ENCODE measurements at places on chromosomes 2 and 18.
A peak's percentile ranks its signal among the peaks of the same experiment; 100 is the strongest.

- DNase-seq = peak; percentile 79
Measured at GRCh38 chr2:232292395-232293154, 86.0 kb upstream of the ALPP start.

- no peak for DNase-seq
Measured at GRCh38 chr2:10885094-10885860, 26.5 kb upstream of the KCNF1 start.

GRCh38 chr2:232444409-232445148 lies 11.4 kb upstream of the ALPI start:
- peak; percentile 75 for DNase-seq

- no peak for DNase-seq
Measured at GRCh38 chr2:120298173-120298835, 45.7 kb downstream of the RALB start.

- DNase-seq = no peak
Measured at GRCh38 chr2:177545981-177546585, 153.5 kb downstream of the AGPS start.

DNA sequence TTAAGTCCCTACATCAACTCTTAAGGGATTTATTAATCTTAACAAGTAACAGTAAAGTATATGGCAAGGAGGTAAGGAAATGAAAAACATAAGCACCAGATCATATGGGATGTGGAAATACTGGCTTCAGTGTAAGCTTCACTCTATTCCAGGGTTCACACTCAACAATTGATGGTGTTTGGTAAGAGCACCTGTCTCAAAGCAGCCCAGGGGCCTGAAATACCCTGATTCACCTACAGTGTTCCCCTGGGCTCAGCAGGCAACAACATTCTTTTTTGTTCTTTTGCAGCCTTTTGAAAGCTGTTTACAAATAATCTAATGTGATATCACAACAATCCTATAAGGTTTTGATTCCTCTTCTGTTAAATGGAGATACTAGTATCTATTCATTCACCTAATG lies 1.2 kb upstream of the MLPH start:
- no peak for DNase-seq

GRCh38 chr2:128558895-128559532 lies 240.3 kb upstream of the HS6ST1 start:
- DNase-seq = no peak

- no peak for DNase-seq
Measured at GRCh38 chr2:121086450-121086849, 198.6 kb downstream of the TFCP2L1 start.

- no peak for DNase-seq
Measured at GRCh38 chr2:154827286-154827685, 128.8 kb downstream of the KCNJ3 start.

DNA sequence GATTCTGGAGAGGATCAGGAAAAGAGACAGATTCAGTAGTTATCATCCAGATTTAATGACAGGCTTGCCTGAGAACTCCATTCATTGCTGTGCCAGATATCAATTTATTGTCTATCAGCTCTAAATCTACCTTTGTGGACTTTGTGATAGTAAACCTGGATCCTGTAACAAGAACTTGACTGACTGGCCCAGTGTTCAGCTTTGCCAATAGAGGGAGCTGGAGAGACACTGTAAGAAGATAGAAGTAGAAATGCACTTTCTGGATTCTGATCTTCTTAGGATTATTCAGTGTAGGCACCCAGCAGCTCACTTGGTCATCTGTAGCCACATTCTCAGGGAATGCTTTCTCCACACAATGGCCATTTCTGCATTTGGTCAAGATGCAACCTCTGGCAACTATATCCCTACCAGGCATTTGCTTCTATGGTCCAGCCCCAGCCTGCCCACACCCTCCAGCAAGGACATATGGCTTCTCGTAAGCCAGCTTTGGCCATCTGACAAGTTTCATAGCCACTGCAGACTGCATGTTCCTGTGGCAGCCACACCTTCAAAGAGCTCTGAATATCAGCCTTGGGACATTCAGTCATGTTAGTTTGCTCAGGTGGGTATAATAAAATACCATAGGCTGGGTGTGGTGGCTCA lies 6.1 kb upstream of the SERPINB8 start:
- peak; percentile 40 for DNase-seq

DNA sequence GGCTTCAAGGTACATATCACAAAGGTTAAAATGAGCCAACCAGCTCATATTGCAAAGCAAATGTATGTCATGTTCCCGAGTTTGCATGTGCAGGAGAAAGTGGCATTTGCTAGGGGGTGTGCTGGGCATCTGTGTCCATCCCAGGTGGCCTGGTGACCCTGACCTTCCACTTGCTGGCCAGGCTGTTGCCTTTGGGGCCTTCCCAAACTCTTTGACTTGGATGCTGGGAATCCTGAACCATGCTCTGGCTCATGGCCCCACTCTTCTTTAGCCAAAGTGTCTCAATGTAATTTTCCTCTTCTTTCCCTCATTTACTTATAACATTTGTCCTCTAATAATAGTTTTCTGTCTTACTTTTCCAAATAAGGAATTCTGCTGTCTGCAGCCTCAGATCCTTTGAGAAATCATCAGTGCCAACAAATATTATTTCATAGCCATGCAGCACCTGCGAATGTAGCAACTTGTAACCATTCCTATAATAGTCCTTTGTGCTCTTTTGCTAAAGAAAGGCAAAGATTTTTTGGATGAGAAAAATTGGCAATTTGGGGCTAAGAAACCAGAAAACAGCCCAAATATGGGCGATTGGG lies 64.2 kb downstream of the MTCL1 start:
- DNase-seq = no peak

DNA sequence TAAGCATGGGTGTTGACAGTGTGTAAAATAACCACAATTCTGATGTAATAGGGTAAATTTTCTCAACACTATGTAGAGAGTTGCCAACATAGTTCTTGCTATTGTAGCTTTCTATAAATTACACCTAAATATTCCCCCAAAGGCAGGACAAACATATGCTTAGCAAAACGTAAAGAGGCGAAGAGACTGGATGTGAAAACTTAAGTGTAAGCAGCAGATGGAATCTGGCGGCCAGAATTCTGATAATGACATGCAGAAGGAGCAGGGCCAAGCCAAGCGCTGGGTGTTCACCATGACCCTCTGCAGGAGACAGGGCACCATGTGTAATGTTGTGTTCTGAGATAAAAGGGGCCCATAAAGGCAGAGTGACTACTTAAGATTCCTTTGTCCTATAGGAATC lies 105.2 kb upstream of the ZNF521 start:
- no peak for DNase-seq

Measured in glutamatergic neuron (in vitro differentiated cells).